ENCODE measurements at places on chromosomes 4 and X. TPM values are rescaled to one million over a fixed set of nuclear protein-coding genes. Genes with fewer than 3 reads are reported as not detected.

The SPP1 gene
- total RNA-seq = not detected

DNA sequence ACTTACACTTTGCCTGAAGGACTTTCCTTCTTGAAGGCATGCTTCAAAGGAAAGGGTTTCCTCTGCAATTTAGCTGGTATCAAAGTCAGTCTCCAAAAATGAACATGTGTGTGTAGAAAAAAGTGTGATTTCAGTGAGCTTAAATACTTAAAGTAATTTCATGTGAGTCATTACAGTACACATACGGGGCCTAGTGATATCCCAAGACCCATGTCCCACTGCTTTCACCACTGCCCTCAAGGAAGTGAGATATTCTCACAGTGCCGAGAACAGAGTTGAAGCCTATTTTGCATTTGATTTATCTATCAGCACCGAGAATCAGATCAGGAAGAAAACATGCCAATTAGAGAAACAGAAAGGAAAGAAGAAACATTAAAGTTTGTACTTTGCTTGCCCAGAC is 61.0 kb downstream of the CHST7 start:
- peak overlapping the region; percentile 27 for H3K27ac ChIP-seq
- H3K4me3 ChIP-seq = no peak overlapping the region
- no peaks in the 10 kb centered on the region for H3K36me3 ChIP-seq

GRCh38 chrX:149758068-149758714 is 15.7 kb upstream of the HSFX1 start:
- no peaks in the 10 kb centered on the region for H3K4me1 ChIP-seq
- H3K4me3 ChIP-seq = no peak overlapping the region
- H3K36me3 ChIP-seq = no peaks in the 10 kb centered on the region
- H3K27ac ChIP-seq = no peak overlapping the region
- H3K27me3 ChIP-seq = no peaks in the 10 kb centered on the region
- no peak for DNase-seq

DNA sequence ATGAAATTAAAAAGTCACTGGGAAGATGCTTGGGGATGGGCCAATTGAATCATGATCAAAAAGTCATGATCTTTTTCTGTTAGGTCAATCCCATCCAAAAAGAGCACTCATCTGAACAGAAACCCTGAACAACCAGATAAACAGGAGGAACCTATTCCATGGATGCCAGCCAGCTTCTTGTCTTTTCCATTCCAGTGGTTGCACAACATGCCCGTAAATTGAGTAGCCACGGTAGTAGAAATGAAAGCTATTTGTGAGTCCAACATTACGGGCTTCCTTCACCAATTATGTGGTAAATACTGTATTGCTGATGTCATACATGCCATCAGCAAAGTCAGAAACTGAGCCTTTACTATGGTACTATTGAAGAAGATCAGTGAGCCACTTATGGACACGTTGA is 982.4 kb upstream of the HS3ST1 start:
- H3K4me1 ChIP-seq = no peaks in the 10 kb centered on the region
- H3K36me3 ChIP-seq = no peaks in the 10 kb centered on the region
- no peak overlapping the region for H3K27ac ChIP-seq
- no peaks in the 10 kb centered on the region for H3K27me3 ChIP-seq
- H3K4me3 ChIP-seq = no peak overlapping the region

The PRR32 gene
- total RNA-seq = not detected

- no peak overlapping the region for H3K4me3 ChIP-seq
- no peaks in the 10 kb centered on the region for H3K36me3 ChIP-seq
- no peak overlapping the region for H3K27ac ChIP-seq
- H3K4me1 ChIP-seq = peaks cover 3% of the 10 kb centered on the region
- no peak for DNase-seq
- no peaks in the 10 kb centered on the region for H3K27me3 ChIP-seq
These were observed 121.7 kb downstream of the RBM47 start for GRCh38 chr4:40507977-40508376.

The CNKSR2 gene
- total RNA-seq = 4.4 TPM

All from T-helper 17 cell (primary cell).